ENCODE measurements at places on chromosomes 2 and 18.

DNA sequence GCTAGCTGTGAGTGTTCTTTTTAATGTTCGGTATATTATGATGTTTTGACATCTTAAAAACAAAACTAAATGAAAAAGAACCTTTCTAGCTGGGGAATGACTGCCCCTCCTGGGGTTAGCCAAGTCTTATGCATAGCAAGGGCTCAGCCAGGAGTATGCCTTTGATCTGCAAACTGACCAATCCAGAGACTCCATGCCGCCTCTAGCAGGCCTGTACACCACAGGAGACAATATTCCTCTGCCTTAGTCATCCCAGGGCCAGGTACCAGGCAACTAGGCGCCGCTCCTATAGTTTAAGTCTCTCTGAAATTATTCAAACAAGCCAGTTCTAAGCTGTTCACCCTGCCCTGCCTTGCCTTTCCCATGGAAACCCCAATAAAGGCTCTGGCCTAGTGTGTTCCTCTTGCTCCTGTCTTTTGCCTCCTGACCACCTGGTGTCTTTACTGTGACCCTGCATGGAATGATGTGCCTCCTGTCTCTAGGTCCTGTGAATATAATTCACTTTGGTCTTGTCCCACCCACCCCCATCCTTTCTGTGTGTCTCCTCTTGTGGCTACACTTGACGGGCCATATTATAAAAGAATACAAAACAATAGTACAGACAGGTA is 52.0 kb upstream of the CHN1 start:
- no peak for DNase-seq

- DNase-seq, result no peak
Observed at GRCh38 chr2:3805201-3805939, 102.0 kb downstream of the DCDC2C start.

DNA sequence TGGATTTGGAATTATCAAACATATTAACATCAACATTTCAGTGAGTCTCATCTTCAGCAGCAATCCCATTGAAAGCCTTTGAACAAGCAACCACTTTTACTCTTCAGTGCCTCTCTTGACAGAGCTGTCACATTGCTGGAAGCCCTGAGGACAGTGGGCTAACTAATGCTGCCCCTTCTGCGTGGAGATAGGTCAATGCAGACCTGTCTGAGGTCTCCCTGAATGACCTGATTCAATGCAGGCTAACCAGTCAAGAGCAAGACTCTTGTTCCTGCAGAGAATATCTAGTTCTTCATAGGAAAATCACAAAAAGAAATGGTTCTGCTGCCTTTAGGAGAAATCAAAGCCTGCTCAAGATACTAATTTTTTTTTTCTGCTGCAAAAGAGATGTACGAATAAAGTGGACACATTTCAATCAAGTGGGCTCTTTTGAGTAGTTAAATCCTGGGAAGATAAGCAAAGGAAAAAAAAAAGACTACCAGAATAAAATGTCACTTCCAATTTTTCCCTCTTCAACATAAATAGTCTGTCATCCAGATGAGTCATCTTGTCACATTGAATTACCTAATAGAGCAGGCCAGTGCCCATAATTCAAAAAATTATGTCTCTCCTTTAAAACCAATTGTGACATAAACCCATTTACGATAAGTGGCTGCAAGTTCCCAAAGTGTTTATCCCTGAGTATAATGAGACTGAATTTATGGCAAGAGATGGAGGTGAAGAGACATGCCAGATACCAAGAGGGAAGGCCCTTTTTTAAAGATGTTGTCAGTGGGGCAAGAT is 1269.0 kb upstream of the DDX18 start:
- no peak for DNase-seq

DNA sequence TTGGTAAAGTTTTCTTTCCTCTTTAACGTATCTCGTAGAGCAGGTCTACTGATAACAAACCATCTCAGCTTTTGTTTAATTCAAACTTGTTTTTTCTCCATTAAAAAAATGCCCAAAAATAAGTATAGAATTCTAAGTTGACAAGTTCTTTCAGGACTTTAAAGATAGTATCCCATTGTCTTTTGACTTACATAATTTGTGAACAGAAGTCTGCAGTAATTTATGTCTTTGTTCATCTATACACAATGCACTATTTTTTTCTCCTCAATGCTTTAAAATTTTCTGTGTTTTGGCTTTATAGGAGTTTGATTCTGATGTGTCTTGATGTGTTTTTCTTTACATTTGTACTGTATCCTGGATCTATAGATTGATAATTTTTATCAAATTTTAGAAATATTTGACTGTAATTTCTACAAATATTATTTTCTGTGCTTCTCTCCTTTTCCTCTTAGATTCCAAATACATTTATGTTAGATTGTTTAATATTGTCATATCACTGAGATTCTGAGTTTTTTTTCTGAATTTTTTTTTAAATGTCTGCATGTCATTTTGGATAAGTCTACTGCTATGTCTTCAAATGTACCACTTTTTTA is 143.3 kb downstream of the FTCDNL1 start:
- DNase-seq, result no peak

GRCh38 chr2:166106431-166107015 is 21.3 kb downstream of the SCN1A start:
- DNase-seq, result no peak

GRCh38 chr2:211812587-211812986 is 726.0 kb downstream of the ERBB4 start:
- no peak for DNase-seq

- DNase-seq, result no peak
Observed at GRCh38 chr18:79371561-79372121, 24.1 kb upstream of the NFATC1 start.

GRCh38 chr2:168699844-168700417 is 102.5 kb upstream of the NOSTRIN start:
- no peak for DNase-seq
